ENCODE measurements at places on chromosomes 5 and 9.

DNA sequence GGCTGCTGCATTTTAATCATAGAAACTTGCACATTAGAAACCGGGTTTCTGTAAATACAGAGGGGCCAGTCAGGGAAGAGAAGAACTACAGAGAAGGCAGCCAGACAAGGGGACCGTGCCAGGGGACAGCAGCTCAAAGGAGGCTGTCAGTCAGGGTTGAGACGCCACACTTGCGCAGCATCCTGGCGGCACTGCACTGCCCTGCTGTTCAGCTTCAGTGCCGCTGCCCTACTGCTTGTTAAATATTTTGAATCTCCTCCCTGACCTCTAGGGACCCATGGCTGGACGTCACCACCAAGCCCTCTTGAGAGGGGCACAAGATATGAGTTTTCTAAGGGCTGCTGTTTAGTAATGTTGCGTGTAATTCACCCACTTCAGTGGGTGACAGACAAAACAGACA, 43.6 kb upstream of the ZBTB43 start:
- DNase-seq, result no peak

DNA sequence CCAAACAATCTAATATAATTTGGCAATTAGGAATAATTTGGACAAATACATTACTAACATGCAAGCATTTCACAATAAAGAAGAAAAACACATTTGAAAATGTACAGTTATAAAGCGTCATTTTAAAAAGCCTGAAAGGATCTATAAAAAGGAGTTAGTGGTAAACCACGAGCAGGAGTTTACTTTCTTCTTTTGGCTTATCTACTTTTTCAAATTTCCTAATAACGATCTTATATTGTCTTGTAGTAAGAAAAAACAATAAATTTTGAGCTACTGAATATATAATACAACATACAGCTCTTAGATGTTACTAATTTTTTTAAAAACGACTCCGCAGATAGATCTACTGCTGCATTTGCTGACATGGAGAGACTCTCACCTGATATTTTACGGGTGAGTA, 79.9 kb downstream of the SMIM23 start:
- no peak for DNase-seq

DNA sequence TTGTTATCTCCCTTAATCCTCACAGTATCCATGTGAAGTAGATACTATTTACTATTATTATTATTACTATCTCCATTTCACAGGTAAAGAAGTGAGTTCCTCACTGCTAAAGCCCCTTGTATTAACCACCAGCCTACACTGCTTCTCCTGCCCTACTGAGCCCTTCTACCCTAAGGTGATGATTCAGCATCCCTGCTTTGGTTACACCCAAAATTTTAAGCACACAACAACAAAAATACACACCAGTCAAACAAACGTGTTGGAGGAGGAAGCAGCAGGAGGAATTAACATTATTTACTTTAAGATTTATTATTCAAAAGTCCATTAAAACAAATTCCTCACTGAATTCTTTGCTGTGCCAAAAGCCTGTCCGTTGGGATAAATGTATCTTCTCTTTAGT, 370.2 kb upstream of the BRINP1 start:
- no peak for DNase-seq

GRCh38 chr9:114894609-114895433, 35.6 kb downstream of the TNFSF8 start:
- no peak for DNase-seq

GRCh38 chr5:169095410-169095960, 205.5 kb downstream of the SLIT3 start:
- DNase-seq, result no peak

DNA sequence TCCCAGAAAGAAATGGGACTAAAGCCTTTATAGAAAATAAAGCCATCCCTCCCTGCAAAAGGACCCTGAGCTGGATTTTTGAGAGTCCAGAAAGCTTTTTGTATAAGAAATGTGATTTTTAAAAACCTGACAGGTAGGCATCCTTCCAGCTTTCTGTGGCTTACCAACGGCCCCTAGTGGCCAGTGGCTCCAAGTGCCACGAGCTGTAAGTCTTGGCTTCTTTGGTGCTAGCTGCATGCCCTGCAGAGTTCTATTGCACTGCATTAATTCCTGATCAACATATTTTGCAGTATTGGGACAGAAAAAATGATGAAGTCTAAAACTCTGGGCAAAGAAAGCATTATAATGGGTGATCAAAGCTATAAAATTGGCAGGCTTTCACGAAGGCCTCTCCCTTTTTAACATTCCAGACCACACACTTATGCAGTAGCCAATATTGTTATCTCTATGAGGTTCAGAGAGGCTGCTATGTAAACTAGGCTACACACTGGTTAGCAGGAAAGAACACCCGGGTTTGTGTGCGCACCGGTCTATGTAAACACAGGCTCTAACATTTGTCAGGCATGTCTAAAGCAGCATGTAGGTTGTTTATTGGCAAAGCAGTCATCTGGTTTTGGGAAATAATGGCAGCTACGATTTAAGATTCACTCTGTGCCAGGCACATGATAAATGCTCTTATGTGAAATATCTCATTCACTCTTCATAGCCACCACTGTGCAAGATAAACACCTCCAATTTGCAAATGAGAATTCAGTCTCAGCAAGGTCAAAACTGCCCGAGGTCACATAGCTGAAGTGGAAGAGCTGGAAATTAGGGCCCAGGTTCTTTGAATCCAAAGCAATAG, 55.2 kb downstream of the NMUR2 start:
- DNase-seq, result no peak

- no peak for DNase-seq
Measured at GRCh38 chr5:3024554-3024953, 273.1 kb upstream of the IRX2 start.

DNA sequence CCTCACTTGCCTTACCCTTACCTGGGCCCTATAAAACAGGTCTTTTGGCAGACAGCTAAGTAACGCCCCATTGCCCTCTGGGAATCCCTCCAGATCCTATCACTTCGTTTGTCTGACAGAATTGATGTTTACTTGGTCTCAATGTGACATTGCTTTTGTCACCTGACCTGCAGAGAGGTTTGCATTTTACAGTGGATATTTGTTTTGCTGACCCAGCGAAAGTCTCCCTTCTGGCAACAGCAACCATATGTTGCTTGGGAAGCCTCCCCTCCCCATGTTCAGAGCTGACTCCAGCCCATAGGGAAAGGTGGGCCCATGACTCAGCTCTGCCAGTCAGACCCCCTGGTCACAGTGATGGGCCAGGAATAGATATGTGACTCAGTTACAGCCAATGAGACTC, 54.0 kb upstream of the LARP1 start:
- no peak for DNase-seq

DNA sequence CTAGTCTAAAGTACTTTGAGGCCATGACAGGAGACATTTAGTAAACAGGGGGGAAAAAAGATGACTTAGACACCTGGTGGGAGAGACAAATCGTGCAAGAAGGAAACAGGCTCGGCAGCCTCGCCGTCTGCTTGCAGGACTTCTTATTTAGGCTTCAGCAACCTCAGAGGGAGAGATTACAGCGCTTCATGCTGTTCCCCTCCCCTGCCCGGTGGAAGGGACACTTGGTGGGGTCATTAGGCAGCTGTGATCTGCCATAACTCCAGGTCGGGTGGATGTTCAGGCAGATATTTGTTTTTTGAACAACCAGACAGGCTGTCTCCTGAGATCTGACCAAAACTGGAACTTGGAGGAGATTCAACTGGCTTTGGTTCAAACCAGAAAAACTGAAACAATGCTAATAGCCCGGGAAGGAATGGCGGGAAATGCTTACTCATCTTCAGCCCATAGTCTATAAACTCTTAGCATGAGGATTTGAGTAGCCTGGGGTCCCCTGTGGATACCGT, 38.1 kb upstream of the CD180 start:
- no peak for DNase-seq

DNA sequence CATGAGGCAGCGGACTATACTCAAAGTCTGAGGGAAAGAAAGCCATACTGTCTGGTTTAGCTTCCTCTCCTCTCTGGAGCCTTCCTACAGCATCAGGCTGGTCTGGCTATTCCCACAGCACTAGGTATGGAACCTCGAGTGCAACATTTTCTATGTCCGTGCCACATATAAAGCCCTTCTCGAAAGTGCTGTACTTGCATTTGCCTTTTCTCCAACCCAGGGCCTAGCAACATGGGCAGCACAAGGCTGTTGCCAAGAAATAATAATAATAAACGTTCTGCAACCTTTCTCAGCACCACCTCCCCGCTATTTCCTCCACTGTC, 804 bp downstream of the MED10 start:
- DNase-seq, result no peak

DNA sequence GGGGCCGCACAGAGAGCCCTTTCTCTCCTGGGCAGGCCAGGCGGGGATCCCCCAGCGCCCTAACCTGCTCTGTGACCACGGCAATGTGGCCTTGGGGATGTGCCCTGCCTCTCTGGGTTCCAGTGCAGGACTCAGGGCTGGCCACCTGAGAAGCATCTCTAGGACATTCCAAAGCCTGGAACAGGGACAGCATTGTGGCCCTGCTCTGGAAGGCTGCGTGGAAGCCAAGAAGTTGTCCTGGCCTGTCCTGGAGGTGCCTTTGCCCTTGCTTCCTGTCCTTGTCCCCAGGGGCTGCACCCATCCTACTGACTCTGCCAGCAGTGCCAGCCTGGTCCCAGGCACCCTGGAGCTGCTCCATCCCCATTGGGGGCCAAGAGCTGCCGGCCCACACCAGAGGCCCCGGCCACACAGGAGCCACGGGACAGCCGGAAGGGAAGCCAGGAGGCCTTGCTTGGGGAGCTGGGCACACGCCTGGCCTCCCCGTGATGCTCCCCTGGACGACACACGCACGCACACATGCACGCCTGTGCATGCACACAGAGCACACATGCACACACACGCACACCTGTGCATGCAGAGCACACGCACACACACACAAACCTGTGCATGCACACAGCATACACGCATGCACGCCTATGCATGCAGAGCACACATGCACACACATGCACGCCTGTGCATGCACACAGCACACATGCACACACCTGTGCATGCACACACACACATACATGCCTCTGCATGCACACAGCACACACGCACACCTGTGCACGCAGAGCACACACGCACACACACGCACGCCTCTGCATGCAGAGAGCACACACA, 20.1 kb upstream of the CAMSAP1 start:
- no peak for DNase-seq

GRCh38 chr5:123209502-123210027, 120.5 kb downstream of the PRDM6 start:
- no peak for DNase-seq

GRCh38 chr5:172167895-172168294, 20.1 kb downstream of the STK10 start:
- DNase-seq, result no peak

DNA sequence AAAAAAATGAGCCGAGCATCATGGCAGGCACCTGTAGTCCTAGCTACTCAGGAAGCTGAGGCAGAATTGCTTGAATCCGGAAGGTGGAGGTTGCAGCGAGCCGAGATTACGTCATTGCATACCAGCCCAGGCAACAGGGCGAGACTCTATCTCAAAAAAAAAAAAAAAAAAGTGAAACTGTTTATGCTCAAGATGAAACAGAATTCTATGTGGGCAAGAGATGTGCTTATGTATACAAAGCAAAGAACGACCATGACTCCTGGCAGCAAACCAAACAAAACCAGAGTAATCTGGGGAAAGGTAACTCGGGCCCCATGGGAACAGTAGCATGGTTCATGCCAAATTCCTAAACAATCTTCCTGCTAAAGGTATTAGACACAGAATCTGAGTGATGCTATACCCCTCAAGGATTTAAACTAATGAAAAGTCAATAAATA, 32.6 kb upstream of the PLAC8L1 start:
- DNase-seq, result no peak

- DNase-seq, result no peak
Measured at GRCh38 chr9:37471942-37472684, 6.9 kb upstream of the ZBTB5 start.

GRCh38 chr5:96901384-96901783, 25.1 kb downstream of the ERAP2 start:
- no peak for DNase-seq

GRCh38 chr9:15423231-15423985, 732 bp downstream of the SNAPC3 start:
- DNase-seq, result no peak

- no peak for DNase-seq
Measured at GRCh38 chr9:88446728-88447127, 58.5 kb downstream of the SPIN1 start.

DNA sequence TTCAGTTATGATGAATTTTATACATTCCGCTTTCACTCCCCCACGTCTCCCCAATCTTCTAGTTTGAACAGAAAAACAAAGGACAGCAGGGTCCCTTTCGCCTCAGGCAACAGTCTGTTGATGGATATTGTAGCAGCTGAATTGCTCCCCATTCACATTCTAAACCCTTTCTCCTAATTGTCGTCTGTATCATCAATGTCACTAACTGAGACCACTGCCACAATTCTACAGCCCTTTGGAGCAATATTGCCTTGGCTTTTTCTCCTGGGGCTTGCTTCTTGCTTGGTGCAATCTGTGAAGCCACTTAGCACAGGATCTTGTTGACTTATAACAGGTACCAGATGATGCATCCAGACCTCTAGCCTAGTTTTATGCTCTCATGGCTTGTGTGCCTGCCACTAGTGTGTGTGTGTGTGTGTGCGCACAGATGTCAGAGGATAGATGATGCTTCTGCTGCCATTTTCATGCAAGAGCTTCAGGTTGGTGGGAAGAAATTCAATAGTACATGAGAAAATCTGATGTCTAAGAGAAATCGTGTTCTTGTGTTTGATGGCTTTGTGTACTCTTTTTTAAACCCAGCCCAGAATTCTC, 195.2 kb upstream of the ISL1 start:
- DNase-seq, result no peak

GRCh38 chr5:111200828-111201227, 23.4 kb upstream of the CAMK4 start:
- no peak for DNase-seq

DNA sequence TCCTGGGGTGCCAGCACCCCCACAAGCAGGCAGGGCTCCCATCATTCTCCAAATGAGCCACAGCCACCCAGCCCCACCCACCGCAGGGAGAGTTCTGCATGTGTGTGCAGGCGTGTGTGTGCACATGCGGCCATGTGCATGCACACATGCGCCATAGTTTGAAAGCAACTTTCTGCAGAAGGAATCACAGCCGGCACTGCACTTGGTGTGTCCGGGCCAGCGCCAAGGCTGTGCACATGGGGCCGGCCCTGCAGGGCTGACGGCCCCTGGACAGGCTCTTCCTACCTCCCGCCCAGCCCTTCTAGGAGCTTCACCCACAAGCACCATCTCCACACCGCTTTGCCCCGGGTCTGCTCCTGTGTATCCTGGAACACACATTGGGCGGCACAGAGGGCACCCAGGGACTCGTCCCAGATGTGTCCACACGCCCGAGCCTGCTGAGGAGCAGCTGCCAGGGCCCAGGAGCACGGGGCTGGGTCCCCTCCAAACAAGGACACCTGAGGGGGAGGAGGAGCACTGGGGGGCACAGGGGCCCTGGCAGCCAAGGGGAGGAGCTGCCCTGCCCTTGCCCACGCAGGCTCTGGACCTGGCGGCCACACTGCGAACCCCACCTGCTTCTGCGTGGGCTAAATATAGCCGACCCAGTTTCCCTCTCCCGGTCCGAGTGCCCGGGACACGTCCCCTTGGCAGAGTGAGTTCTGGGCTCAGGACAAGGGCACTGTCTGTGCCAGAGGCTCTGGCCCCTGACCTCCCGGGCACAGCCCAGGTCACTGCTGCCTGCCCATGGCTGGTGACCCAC, 19.1 kb downstream of the TPPP start:
- DNase-seq, result no peak

- no peak for DNase-seq
Measured at GRCh38 chr5:53291528-53291927, 182.0 kb upstream of the MOCS2 start.
